A549 treated with CpdA at 1 μM for 4 hours (cell line): ENCODE measurements at places on chromosomes 16 and 17. TPM values are rescaled to one million over a fixed set of nuclear protein-coding genes. Genes with fewer than 3 reads are reported as not detected.

Gene IRF8
- total RNA-seq: 0.27 to 1.0 TPM (median 0.32 TPM) in 5 replicates

Gene KRTAP3-2
- 0.16 to 0.35 TPM (median 0.30 TPM) in 3 of 5 replicates, not detected in the others for total RNA-seq

Gene SLC38A7
- total RNA-seq: 17.4 to 23.4 TPM (median 18.8 TPM) in 5 replicates

Gene TMEM98
- total RNA-seq: 44.0 to 48.8 TPM (median 45.0 TPM) in 5 replicates

Gene TBC1D3C
- total RNA-seq: not detected in 5 replicates

Gene MEFV
- total RNA-seq: not detected in 5 replicates
